Activated CD8-positive, alpha-beta memory T cell treated with anti-CD3 and anti-CD28 coated beads, Interleukin-2, amount 10 ng/mL, durations not matched to agents 7 days and 5 days (primary cell): ENCODE measurements at places on chromosomes 1 and 21.

DNA sequence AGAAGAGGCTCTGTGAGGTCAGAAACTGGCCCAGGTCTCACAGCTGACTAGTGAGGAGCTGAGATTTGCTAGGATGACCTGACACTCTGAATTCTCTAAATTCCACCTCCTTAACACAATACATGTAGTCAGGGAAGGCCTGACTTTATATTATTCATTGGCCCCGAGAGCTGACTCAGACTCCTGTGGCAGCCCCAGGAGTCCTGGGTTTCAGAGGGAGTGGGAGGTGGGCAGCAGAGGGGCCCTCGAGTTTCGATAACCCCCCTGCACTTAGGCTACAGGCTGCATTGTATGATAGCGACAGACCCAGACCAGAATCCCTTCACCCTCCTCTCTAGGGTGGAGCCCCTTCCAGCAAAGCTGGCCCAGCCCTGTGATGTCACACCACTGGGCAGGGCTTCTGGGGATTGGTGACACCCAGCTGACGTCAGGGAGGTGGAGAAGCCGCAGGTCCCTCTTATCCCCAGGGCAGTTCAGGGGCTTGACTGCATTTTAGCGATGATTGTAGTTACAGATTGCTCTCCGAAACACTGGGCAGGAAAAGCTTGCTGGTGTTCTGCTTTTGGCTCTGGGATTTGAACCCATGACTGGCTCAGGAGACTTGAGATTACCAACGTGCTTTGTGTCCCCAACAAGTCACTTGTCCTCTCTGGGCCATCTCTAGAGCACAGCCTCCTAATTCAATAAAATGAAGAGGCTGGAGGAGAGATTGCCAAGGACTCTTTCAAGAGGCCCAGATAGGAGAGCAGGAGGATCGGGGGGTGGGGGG, 17.0 kb upstream of the GPR37L1 start:
- H3K27me3 ChIP-seq = no peaks in the 10 kb centered on the region
- H3K4me1 ChIP-seq = no peaks in the 10 kb centered on the region
- H3K27ac ChIP-seq = no peak overlapping the region
- no peak overlapping the region for H3K4me3 ChIP-seq
- no peaks in the 10 kb centered on the region for H3K36me3 ChIP-seq
- DNase-seq = no peak

GRCh38 chr1:66787641-66788040, 13.4 kb downstream of the INSL5 start:
- H3K4me3 ChIP-seq = no peak overlapping the region
- H3K4me1 ChIP-seq = peaks cover 10% of the 10 kb centered on the region
- no peak for DNase-seq
- H3K27me3 ChIP-seq = peaks cover 3% of the 10 kb centered on the region
- no peaks in the 10 kb centered on the region for H3K36me3 ChIP-seq
- H3K27ac ChIP-seq = no peak overlapping the region

DNA sequence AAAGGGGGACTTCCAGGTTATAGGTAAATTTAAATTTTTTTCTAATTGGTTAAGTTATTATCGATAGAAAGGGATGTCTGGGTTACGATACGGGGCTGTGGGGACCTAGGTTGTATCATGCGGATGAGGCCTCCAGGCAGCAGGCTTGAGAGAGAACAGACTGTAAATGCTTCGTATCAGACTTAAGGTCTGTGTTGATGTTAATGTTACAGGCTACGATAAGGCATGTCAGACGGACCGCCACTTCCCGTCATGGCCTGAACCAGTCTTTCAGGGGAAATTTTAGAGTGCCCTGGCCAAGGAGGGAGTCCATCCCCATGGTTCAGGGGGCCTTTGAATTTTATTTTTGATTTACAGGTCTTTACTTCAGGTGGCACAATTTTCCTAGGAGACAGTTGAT, 16.7 kb downstream of the ABCG1 start:
- H3K4me3 ChIP-seq = no peak overlapping the region
- no peak for DNase-seq
- peaks cover 82% of the 10 kb centered on the region for H3K4me1 ChIP-seq
- H3K27me3 ChIP-seq = no peaks in the 10 kb centered on the region
- peak overlapping the region; percentile 86 for H3K27ac ChIP-seq

DNA sequence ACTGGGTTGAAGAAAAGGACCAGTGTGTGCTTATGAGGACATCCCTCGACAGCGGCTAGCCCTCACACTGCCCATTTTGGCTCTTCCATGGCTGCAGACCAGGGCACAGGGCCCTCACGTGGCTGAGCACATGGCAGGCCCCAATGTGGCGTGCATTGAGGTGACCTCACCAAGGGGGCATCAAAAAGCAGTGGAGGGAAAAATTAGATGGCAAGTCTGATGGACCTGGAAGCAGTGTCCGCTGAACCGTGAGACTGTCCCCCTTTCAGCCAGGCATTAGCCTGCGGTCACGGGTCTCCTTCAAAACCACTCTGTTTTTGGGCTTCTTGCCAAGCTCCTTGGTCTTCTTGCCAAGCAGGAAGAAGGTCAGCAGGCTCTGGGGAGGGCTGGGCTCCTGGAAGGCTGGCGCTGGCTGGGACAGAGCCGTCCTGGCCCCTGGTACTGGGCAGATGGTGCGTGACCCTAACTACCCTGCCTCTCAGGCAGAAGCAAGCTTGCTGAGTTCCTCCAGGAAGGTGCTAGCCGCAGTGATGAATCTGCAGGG, 30.8 kb downstream of the TRIM67 start:
- no peak for DNase-seq
- no peaks in the 10 kb centered on the region for H3K36me3 ChIP-seq
- H3K27ac ChIP-seq = no peak overlapping the region

- H3K27ac ChIP-seq = peak overlapping the region; percentile 86
- peaks cover 46% of the 10 kb centered on the region for H3K4me1 ChIP-seq
- peak; percentile 62 for DNase-seq
- H3K36me3 ChIP-seq = no peaks in the 10 kb centered on the region
Observed at GRCh38 chr1:153790966-153791647, 15.9 kb downstream of the SLC27A3 start.

DNA sequence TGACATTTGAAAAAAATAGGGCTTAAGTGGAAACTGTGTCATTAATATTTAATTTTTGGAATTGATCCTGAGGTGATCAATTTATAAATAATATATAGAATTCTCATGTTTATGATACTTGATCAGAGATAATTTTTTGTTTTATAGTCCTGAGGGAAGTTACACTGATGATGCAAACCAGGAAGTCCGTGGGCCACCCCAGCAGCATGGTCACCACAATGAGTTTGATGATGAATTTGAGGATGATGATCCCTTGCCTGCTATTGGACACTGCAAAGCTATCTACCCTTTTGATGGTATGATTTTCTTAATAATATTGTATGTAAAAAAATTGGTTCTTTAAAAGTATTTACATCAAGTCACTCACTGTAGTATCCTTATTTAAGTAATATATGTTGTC, 101.2 kb downstream of the FNBP1L start:
- no peaks in the 10 kb centered on the region for H3K4me1 ChIP-seq
- no peaks in the 10 kb centered on the region for H3K36me3 ChIP-seq
- no peak for DNase-seq

GRCh38 chr21:36321325-36322082, 1.5 kb downstream of the MORC3 start:
- DNase-seq = no peak
- H3K36me3 ChIP-seq = peaks cover 28% of the 10 kb centered on the region
- H3K27ac ChIP-seq = peak overlapping the region; percentile 93
- peaks cover 36% of the 10 kb centered on the region for H3K4me1 ChIP-seq

DNA sequence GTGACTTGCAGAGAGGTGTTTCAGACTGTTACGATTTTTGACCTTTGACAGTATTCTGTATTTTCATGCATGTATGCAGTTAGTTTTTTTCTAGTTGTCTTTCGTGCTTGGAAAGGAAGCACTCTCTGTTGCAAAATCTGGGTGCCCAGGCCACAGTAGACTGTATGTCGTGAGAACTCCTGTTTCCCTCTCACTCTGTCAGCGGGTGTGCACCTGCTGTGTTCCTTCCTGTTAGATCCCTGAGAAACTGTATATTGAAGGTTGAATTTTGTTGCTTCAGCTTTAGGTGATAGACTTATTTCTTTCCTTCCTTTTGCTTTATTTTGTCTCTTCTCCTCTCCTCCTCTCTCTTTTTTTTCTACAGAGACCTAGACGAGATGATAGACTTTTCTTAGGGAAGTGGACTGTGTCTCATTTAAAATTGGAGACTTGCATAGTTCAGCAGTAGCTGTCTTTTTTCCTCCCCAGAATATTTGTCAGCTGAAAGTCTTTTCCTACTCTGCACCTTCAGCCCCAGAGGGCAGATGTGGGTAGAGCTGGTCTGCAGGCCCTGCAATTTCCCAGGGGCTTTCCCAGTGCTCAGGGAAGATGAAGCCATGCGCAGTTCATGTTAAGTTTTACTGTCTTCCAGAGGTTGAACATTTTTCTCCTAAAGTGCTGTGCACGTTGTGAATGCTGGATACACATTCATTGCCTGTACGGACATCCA, 1.4 kb downstream of the TRAPPC10 start:
- DNase-seq = peak; percentile 51
- no peaks in the 10 kb centered on the region for H3K27me3 ChIP-seq
- peak overlapping the region; percentile 97 for H3K4me3 ChIP-seq
- H3K36me3 ChIP-seq = peaks cover 16% of the 10 kb centered on the region
- H3K4me1 ChIP-seq = peaks cover 60% of the 10 kb centered on the region

DNA sequence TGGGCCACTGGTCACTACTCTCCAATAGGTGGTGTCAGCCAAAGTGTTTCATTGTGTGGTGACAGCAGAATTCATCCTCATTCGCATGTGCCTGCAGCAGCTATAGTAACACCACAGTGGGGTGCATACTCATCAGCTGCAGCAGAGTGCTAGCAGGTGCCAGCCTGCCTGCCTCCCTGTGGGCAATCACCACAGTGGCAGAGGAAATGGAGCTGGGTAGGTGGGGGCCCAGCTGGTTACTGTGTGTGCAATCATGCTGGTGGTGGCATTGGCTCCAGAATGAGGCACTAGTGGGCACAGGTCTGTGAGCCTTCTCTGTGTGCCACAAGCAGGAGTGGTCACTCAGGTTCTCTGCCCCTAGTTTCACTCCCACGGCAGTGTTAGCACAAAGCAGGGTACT, 579.2 kb downstream of the PTPRC start:
- peaks cover 2% of the 10 kb centered on the region for H3K27me3 ChIP-seq
- H3K4me1 ChIP-seq = no peaks in the 10 kb centered on the region
- H3K4me3 ChIP-seq = no peak overlapping the region
- peaks cover under 1% of the 10 kb centered on the region for H3K36me3 ChIP-seq

DNA sequence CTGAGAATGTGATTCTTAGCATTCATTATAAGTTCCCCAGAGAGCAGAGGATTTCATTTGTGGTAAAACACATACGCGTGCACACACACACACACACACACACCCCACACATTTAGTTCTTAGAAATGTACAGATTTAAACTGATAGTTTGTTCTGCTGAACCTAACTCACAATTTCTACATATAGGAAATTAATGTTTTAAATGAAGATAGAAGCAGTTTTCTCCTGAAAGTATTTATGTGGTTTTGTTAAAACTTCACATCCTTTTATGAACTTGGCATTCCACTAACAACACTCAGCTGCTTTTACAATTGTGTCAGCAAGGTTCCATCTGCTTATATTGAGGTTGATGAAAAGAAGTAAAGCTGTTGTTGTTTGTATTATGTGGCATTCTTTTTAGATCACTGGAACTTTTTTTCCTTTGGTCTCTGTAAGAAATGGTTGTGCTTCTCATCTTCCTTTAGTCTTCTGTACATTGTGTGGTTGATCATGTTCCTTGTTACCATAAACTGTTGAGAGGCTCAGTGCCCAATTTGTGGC, 41.6 kb downstream of the AK4 start:
- no peak for DNase-seq
- no peak overlapping the region for H3K4me3 ChIP-seq
- H3K36me3 ChIP-seq = peaks cover 41% of the 10 kb centered on the region
- H3K27me3 ChIP-seq = no peaks in the 10 kb centered on the region
- H3K4me1 ChIP-seq = peaks cover 8% of the 10 kb centered on the region

GRCh38 chr1:167634435-167634834, 4.4 kb downstream of the RCSD1 start:
- peak overlapping the region; percentile 88 for H3K27ac ChIP-seq
- H3K4me1 ChIP-seq = peaks cover 81% of the 10 kb centered on the region
- H3K4me3 ChIP-seq = peak overlapping the region; percentile 12
- no peak for DNase-seq
- peaks cover 57% of the 10 kb centered on the region for H3K36me3 ChIP-seq
